ENCODE measurements at places on chromosomes 11 and 22.

GRCh38 chr11:98423933-98424332, 596.8 kb upstream of the CNTN5 start:
- no peak for DNase-seq

DNA sequence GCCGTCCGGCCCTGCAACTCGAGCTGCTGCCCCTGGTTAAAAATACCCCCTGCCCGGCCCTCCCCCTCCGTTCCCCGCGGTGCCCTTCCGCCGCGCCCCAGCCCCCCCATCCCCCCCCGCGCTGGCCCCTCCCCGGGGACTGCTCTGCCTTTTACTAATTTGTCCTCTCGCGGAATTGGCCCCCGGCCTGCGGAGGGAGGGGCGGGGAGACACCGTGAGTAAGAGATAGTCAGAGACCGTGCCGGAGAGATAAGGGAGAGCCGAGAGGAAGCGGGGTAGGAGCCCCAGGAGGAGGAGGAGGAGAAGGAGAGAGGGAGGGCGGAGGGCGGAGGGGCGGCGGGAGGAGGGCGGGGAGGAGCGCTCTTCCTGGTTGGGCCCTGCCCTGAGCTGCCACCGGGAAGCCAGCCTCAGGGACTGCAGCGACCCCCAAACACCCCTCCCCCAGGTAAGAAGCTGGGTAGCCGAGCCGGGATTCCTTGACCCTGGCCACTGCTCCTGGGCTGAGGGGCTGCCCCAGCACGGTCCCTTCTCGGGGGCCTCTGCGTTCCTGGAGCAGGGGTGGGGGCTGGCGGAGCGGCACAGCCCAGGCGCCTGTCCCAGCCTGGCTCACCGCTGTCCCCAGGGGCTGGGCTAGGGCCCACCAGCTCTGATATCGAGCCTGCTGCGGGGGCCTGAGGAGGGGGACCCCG, at the start of gene CAPN1:
Gene CAPN1 (plus strand): TSS at position 360 of the 689 bp plus-strand sequence. CDS start 774 bp downstream, outside the sequence.
- DNase-seq = peak; percentile 79

- no peak for DNase-seq
Measured at GRCh38 chr22:49961005-49961600, 531 bp downstream of the PIM3 start.

DNA sequence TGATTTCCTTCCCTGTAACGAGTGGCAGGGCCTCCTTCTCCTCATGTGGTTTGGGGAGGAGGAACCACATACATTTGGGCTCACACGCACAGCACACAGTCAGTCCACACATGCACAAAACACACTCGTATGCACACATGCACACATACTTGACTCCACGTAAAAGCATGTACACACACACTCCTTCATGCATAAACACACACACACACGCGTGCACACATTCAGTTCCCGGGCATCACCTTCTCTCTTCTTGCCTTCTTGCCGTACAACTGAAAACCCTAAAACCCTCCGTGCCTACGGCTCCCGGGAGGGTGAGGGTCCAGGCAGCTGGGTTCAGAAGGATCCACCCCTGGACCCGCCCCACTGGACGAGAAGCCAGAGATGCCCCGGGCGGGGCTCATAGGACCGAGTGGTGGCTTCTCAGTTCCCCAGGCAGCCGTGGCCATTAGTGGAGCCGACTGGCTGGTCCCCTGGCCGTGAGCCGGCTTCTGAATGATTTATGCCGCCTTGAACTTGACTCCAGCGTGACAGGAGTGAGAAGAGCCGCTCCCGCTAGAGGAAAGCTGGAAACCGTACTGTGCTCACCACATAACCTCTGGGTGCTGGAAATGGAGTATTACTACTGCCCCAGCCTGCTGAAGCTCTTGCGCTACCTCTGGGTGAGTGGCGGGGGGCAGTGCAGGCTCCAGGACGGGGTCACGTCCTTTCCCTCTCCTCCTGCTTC, 117.4 kb downstream of the KIAA1671 start:
- DNase-seq = no peak
